ENCODE measurements at places on chromosomes 3 and 15. TPM values are rescaled to one million over a fixed set of nuclear protein-coding genes. Genes with fewer than 3 reads are reported as not detected.

Gene GP5
- 0.49 TPM for total RNA-seq

Gene TNFAIP8L3
- total RNA-seq, result 22.4 TPM

Gene COPS2
- 176 TPM for total RNA-seq

Gene C3orf62
- 2.9 TPM for total RNA-seq

Gene TSEN2
- 17.7 TPM for total RNA-seq
